Activated CD4-positive, alpha-beta T cell treated with anti-CD3 and anti-CD28 coated beads, Interleukin-2, amount 50 U/mL, for 16 hours (primary cell): ENCODE measurements at places on chromosomes 3 and 15.
A peak's percentile ranks its signal among the peaks of the same experiment; 100 is the strongest.

GRCh38 chr15:37015451-37015850 lies 84.9 kb downstream of the MEIS2 start:
- no peak for DNase-seq

DNA sequence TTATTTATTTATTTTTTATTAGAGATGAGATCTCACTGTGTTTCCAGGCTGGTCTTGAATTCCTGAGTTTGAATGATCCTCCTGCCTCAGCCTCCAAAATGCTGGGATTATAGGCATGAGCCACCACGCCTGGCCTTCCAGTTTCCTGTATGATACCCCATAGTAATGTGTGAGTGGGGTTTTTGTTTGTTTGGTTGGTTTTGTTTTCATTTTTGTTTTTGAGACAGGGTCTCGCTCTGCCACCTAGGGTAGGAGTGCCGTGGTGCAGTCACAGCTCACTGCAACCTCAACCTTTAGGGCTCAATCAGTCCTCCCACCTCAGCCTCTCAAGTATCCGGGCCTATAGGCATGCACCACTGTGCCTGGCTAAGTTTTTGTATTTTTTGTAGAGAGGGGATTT lies 30.9 kb downstream of the GOLM2 start:
- DNase-seq: peak; percentile 12

- DNase-seq: no peak
Measured at GRCh38 chr15:31235311-31236183, 91.1 kb upstream of the KLF13 start.

GRCh38 chr3:134933997-134934396 lies 138.9 kb downstream of the EPHB1 start:
- no peak for DNase-seq

GRCh38 chr3:169790687-169791429 lies 17.7 kb downstream of the MYNN start:
- DNase-seq: no peak

GRCh38 chr3:119930286-119930685 lies 148.4 kb downstream of the NR1I2 start:
- no peak for DNase-seq

DNA sequence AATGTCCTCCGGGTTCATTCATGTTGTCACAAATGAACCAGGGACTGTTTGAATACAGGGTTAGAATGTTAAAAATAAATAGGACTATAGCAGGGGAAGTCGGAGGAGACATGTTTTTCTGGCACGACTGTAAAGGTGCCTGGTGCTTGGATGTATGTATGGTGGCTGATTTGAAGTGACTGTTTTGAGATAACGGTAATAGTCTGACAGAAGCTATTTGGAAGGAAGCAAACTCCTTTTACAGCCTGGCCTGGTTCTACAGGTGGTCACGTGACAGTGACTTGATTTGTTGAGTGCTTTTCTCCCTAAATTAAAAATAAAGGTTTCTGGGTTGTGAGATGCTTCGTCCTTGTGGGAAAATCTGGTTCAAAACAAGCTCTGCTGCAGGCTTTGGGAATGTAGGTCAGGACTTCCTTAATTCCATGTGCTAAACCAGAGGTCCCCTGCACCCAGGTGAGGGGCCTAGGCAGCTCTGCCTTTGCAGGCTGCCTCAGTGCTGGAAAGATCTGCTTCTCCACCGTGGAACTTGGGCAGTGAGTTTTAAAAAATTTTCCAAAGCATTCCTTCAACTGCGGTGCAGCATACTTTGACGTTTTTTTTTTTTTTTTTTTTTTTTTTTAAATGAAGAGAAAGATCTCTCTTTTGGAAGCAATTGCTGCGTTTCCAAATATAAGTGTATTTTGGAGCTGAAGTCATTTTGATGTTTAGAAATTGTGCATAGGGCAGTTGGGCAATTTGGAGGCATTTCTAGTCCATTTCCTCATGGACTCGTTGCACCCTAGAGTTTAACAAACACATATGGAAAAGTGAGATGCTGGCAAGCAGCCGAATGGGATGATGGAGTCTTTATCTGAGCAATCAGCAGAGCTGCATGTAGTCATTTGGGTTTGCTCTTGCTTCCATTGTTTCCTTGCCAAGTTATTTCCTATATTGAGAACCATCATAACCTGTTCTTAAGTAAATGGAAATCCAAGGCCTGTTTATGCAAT lies 30.9 kb downstream of the ITPR1 start:
- no peak for DNase-seq

DNA sequence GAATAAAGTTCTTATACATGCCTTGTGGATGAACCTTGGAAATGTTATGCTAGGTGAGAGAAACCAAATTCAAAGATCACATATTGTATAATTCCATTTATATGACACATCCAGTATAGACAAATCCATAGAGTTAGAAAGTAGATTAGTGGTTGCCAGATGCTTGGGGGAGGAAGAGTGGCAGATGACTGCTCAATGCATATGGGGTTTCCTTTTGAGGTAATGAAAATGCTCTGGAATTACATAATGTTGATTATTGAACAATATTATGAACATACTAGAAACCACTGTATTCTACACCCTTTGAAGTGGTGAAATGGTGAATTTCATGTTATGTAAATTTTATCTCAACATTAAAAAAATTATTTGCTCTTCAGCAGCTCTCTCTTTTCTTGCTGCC lies 100.8 kb downstream of the DHX36 start:
- DNase-seq: no peak

GRCh38 chr3:113496924-113497323 lies 18.0 kb downstream of the SPICE1 start:
- no peak for DNase-seq

GRCh38 chr3:73143401-73143800 lies 81.9 kb downstream of the EBLN2 start:
- DNase-seq: no peak

GRCh38 chr3:177035676-177036075 lies 161.6 kb downstream of the TBL1XR1 start:
- no peak for DNase-seq

- no peak for DNase-seq
Measured at GRCh38 chr3:44761101-44761423, 357 bp downstream of the KIAA1143 start.

GRCh38 chr3:73734211-73735089 lies 109.7 kb upstream of the PDZRN3 start:
- DNase-seq: no peak

GRCh38 chr15:67840749-67841512 lies 1.1 kb upstream of the RNU6-1 start:
- DNase-seq: no peak

DNA sequence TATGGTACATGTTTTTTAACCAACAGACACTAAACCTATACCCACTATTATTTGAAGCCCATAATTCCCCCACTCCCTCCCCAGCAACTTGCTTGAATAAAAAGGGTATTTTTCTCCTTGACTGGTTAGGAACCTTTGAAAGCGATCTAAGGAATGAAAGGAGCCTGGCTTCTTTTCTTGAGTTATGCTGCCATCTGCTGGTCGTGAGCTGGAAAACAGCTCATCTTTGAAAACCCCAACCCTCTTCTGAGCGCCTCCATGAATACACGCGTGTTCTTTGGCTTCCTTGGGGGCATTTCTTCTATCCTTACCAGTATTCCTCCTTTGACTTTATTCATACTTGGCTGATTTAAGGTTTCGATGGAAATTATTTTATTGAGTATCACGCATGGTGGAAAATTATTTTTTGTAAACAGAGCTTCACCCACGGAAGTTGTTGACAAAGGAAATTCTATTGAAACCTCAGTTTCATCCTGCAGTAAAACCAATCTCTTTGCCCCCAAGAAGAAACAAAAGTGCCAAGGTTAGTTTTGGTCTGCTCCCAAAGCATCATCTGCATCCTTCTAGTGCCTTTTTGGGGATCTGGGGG lies 171.6 kb downstream of the SV2B start:
- peak; percentile 57 for DNase-seq

DNA sequence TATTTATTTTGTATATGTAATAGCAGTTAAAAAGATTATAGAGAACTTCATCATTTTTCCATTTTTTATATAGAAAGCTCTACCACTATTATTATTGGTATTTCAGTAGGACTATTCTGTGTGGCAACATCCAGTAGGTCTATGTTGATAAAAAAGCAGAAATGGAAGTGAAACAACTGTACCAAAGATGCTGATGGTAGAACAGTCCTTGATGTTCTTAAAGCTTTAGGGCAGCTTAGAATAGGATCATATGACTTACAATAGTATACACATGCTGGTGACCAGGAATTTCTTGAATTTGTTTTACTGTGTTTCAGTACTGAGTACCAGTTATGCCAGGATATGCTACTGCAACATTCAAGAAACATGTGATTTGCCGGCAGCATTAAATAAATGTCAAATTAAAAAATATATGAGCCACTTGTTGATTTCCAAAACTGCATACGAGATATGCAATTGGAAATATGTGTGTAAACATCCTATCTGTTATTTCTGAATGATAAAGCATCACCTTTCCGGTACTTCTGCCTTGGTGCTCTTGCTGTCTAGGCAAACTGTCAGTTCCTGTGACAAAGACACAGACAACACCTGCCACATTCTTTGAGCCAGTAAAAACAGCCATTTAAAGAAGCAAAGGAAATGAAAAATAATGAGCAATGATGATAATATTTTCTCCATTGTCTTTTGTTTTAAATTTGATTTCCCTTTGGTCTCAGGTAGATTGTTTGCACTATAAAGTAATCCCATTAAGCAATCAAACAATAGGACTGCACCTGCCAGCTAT lies 649.2 kb downstream of the ZPLD1 start:
- DNase-seq: no peak

- DNase-seq: no peak
Measured at GRCh38 chr15:55151631-55152030, 45.1 kb downstream of the RSL24D1 start.

DNA sequence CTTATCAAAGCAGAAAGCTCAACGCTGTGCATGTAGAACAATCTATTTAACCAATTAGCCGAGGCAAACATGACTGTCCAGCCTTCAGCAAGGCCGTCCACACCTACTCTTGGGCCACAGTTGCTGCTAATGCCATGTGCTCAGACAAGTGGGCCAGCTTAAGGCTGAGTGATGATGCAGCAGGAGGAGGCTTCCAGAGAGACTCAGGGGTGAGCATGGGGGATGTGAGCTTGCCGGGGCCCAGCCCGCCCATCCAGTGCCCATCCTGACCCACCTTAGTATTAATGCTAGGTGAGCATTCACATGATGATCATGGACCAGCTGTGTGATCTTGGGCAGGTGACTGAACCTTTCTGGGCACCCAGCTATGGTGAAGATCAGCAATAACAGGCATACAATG lies 150.1 kb downstream of the TPRA1 start:
- DNase-seq: no peak

DNA sequence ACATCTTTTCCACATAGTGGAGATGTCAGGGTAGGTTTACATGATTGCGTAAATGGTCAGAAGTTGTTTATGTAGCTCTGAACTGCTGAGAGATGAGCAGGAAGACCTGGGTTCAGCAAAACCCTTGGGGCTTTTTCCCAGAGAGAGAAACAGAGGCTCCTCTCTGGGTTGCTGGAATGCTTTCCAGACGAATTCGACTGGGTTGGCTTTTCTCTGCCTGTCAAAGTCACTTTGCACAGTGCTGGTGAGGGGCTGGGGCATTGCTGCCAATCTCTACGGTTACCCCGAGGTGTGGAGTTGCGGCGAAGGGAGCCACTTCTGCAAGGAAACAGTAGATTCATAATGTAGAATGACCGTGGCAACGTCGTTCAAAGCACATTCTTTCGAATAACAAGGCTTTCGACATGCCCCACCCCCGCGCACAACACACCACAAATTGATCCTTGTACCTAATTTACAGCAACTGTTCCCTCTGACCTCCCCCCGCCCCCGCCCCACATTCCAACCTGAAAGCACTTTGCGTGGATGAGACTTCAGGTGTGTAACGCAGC lies 950 bp upstream of the CNTN4 start:
- DNase-seq: no peak

DNA sequence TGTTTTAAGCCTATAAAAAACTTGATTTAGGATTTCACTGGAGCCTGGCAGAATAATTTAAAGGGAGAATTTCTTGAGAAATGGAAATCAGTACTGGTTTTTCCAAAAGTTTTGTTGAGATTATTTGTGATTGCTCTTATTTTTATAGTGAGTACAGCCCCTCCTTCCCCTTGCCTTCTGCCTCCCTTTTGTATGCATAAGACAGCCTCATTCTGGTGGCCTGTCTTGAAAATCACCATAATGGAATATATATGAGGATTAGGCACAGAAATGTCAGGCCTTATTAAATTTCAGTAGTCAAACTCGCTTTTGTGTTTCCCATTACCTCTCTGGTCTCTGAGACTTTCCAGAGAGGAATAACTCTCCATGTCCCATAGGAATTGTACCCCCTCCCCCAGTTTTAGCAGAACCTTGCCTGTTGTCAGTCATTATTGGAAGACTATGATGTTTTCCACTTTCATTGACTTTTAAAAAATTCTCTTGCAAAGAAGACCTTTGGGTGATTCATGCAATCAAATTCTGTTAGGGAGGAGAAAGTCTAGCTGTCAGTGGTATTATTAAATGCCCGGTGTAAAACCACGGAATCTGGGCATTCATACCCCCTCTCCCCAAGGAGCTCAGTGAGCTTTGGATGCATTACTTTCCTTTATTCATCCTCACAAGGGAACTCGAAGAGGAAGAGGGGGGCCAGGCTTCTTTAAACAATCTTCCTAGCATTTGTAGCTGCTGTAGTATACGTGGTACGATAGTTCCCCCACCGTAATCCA lies 171.6 kb upstream of the TSC22D2 start:
- no peak for DNase-seq

DNA sequence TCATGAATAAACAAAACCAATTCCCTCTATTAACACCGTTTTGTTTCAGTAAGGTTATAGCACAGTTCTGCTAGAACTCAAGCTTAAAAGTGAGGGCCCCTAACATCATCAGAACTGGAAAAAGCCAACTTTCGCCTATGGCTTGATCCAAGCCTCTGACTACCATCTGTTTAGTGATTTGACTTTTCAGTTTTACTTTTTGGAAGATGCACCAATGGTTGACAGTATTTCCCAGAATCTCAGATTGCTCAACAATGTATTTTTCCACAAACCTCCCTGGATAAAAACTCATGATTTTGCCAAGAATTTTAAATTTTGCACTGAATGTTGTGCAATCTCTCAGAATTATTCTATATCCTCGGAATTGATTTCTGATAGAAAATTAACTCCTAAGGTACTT lies 190.7 kb downstream of the LSAMP start:
- DNase-seq: no peak

GRCh38 chr15:68589783-68590710 lies 11.3 kb downstream of the CORO2B start:
- no peak for DNase-seq

GRCh38 chr3:181955566-181955965 lies 243.8 kb downstream of the SOX2 start:
- DNase-seq: no peak

DNA sequence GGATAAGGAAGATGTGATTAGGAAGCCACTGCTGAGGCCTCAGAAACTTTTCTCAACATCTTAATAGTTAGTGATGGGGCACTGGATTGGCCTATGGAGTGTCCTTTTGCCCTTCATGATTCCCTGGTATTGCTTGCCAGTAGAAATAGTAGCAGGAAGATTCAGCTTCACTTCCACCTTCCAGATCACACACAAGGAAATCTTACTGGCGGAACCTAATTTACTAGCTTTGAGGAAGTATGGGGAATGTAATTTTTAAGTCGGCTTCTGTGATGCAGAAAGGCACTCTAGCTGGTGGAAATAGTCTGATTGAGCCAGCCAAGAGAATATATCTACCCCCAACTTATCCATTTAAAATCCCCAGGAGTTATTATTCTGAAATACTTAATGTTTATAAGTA lies 46.5 kb downstream of the LPP start:
- no peak for DNase-seq

- DNase-seq: no peak
Measured at GRCh38 chr3:181442066-181442465, 269.7 kb upstream of the SOX2 start.
